GM10248 (cell line): ENCODE measurements at places on chromosomes 5 and 9.

- DNase-seq = peak; percentile 30
These were observed 118.0 kb downstream of the PRKACG start for GRCh38 chr9:68895741-68896478.

- DNase-seq = peak; percentile 26
These were observed 32.3 kb downstream of the ERP44 start for GRCh38 chr9:100066539-100066938.

DNA sequence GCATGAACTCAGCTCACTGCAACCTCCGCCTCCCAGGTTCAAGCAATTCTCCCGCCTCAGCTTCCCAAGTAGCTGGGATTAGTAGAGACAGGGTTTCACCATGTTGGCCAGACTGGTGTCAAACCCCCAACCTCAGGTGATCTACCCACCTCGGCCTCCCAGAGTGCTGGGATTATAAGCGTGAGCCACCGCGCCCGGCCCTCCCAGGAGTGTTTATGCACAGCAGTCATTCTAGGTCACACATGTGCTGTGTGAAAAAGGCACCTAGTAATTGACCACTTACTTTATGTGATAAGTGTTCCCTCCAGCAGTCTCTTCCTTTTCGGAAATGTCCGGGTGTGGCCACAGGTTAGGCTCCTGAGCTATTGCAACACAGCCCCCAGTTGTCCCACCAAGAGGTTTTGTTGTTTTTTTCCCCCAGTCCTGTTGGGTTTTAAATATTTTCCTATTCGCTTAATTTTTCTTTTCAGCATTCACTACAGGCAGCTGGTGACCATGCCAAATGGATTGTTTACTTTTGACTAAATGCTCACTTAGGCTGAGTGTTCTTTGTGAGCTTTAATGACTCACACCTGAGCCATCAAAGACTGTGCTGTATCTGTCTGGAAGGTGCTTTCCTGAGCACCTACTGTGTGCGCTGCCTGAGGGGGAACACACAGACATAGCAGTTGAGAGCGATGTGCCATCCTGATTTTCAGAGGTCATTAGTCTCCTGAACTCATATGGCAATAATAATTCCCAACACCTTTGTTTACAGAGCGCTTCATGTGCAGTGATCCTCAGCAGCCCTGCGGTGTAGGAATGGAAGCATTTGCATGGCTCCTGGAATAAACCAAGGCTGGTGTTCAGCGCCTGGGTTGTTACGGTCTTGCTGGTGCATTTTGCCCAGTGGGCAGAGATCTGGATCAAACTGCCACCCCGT lies 94.3 kb downstream of the MVB12B start:
- DNase-seq = no peak

DNA sequence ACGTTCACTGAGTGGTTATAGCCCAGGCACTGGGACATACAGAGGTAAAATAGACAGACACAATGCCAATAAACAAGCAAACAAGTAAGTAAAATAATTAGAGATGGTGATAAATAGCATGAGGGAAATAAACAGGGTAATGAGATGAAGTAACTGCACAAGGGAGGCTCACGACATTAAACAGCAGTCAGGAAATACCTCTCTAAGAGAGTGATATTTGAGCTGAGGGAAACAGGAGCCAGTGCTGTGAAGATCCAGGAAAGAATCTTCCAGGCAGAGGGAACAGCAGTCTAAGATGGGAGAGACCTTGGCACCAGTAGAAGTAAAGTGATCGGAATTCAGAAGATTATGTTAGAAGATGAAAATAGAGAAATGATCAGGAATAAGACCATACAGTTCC lies 279.4 kb downstream of the HINT1 start:
- DNase-seq = no peak

DNA sequence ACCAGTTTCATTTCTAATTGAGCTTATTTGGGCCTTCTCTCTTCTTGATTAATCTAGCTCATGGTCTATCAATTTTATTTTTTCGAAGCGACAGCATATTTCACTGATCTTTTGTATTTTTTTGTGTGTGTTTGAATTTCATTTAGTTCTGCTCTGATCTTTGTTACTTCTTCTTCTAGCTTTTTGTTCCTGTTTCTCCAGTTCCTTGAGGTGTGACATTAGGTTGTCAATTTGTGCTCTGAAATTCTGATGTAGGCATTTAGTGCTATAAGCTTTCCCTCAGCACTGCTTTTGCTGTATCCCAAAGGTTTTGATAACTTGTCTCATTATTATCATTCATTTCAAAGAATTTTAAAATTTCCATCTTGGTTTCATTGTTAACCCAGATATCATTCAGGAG lies 67.3 kb downstream of the STRBP start:
- DNase-seq = no peak

- no peak for DNase-seq
These were observed 11.1 kb upstream of the GLT6D1 start for GRCh38 chr9:135650408-135650807.

GRCh38 chr9:33106827-33107621 lies 30.6 kb upstream of the SMU1 start:
- DNase-seq = no peak

DNA sequence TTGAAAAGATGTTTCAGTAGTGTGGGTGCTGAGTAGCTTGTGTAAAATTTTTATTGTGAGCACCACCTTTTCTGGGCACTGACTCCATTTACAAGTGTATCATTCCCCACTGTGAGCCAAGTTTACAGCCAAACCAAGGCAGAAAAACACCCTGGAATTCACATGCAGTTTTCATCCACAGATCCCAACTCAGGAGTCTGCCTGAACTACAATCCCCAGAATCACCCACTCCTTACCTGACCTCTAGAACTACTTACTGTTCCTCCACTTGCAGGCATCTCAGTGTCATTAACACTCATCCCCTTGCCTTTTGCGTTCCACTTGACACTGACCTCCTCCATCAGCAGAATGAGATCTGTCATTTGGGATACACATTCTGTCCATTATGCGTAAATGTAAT lies 2042.6 kb upstream of the CDH6 start:
- no peak for DNase-seq

- no peak for DNase-seq
These were observed 5.3 kb upstream of the GLRX start for GRCh38 chr5:95827892-95828246.

DNA sequence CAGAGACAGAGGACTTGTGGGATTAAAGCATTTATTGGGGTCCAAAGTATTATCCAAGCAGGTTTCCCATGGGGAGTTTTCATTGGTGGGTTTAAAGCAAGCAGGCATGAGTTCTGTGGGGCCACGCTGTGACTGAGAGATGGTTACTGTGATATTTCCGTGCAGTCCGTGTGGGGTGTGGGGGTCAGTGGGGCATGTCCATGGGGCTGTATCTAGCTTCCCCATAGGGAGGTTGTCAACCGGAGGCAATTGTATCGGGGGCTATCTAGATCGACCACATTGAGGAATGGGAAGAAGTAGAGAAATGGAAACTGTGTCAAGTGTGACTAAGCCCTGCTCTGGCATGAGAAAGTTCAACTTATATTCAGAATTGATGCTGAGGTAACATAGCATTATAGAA lies 7.1 kb upstream of the RPS23 start:
- DNase-seq = no peak

- no peak for DNase-seq
These were observed 161.7 kb downstream of the MAST4 start for GRCh38 chr5:66757834-66758371.

- DNase-seq = no peak
These were observed 2.5 kb downstream of the TJP2 start for GRCh38 chr9:69176471-69177171.

GRCh38 chr5:151903243-151903653 lies 21.4 kb downstream of the GLRA1 start:
- peak; percentile 40 for DNase-seq

- DNase-seq = peak; percentile 70
These were observed 11.5 kb downstream of the SMIM3 start for GRCh38 chr5:150789943-150790611.

DNA sequence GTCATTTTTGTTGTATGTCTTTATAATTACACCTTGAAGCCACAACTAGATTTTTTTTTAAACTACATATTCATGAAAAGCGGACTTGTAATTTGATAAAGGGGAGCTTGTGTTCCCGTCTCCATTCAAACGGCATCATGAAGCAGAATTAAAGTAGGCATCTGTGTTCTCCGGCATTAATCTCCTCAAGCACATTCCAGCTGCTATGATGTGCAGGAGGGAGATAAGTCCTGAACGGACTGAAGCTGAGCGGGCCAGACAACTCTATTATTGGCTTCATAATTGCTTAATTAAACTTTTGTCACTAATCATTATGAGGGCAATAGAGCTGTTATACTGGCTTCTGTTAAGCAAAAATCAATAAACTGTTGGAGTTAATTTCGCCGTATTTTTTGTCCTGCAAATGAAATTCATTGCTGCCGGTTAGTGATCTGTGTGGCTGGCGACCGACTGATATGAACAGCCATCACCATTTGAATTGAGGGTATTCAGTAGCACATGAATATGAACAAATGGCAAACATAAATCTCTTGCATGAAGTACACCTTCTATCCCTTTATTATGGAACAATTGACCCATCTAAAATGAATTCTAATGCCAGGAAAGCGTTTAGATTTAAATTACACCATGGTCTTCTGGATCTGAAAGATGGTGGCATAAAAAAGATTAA lies 408.8 kb upstream of the IRX1 start:
- DNase-seq = no peak

- no peak for DNase-seq
These were observed 4.2 kb upstream of the ZNF346 start for GRCh38 chr5:177018341-177018740.

DNA sequence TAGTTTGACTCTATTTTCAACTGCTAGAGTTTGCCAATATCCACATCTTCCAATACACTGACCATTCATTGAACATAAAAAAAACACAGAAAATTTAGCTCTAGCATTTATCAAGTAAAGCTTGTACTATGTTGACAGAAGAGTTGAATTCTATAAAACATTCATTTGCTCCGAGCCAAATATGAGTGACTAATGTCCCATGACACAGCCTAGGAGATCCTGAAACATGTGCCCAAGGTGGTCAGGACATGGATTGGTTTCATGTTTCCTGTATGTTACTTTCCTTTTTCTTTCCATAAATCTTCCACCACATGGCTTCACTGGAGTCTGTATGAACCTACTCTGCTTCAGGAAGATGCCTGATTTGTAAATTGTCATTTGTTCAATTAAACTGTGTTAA lies 122.4 kb upstream of the PRDM9 start:
- DNase-seq = no peak

GRCh38 chr5:126561908-126562307 lies 33.1 kb downstream of the ALDH7A1 start:
- DNase-seq = no peak

DNA sequence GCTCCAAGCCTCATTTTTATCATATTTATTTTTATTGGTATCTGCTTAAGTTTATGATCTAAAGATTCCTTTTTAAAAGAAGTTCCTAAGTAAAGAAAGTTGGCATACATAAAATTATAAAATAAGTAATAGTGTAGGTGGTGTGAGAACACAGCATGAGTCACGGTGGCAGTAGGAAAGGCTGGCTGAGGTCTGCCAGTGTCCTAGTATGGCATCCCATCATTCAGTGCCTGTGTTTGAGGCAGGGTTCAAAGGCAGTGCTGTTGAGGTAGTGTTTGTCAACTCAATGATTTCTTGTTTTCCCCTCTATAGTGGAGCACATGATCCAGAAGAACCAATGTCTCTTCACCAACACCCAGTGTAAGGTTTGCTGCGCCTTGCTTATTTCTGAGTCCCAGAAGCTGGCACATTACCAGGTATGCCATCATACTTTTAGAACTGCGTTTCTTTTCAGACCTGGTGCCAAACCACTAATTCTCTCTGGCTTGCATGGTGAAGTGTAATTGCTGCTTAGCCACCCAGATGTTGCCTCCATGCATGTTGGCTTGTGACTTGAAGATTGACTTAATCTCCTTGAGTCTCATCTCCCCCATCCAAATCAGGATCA lies 18.4 kb downstream of the ZNF346 start:
- no peak for DNase-seq

DNA sequence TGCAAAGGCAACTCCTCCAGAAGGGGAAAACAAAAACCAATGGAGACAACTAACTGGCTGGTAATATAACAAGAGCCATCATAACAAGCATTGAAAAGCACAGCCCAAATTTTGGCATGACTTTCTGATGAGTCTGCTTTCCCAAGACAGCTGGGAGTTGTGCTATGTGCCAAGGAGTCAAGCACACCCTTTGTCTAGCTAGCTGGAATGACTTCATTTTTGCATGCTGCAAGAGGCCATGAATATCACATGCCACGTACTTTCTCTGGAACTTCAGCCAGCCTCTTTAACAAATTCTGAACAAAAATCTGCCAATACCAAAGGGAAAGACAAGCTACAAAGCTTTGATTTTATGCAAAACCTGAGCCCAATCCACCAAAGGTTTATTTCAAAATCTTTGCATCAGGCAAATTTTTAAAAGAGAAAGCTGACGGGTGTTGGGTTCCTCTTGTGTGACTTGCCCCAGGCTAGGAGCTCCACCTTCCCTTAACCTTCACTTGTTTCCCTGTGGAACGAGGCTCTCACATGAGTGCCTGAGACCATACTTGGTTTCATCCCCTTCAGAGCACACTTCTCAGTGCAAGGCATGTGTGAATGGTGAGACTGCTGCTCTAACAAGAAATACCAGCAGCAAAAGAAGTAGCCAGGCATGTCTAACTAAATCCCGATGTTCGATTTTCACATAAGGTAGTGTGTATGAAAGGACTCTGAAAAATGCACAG lies 47.3 kb downstream of the S1PR3 start:
- DNase-seq = no peak

DNA sequence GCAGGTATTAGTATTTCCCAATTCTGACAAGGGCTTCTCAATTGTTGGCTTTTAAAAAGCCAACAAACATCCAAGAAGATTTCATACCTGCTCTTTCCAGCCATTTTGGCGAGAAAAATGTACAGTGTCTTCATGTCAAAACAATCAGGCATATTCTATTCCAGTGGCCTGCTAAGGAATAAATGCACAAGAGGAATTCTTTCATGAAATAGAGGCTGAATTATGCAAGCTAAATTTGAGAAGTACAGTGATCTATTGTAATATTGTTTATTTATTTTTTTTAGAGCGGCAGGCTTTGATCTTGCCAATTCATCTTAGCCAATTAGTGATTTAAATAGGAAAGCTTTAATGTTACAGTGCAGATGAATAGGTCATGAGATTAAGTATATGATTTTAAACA lies 49.3 kb downstream of the NLN start:
- DNase-seq = no peak

GRCh38 chr5:174844971-174845370 lies 120.6 kb downstream of the MSX2 start:
- DNase-seq = no peak

- DNase-seq = no peak
These were observed 23.9 kb downstream of the IRX1 start for GRCh38 chr5:3619579-3619978.

DNA sequence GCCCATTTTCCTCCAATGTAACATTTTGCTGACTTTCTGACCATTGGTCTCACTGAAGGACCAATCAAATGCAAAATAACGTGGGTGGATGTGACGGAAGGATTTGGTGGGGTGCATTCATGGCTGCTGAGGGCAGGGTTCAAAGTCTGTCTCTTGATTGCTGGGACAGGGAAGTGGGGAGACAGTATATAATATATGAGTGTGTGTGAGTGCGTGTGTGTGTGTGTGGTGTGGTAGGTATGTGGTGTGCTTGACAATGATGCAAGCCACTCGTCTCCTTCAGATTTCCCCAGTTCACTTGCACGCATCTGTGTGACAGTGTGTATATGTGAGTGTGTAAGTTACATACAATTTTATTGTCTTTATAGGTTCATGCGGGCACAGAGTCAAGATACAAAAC lies 477.3 kb downstream of the DIRAS2 start:
- DNase-seq = no peak

GRCh38 chr9:37909326-37909725 lies 5.4 kb upstream of the SLC25A51 start:
- DNase-seq = no peak

- DNase-seq = no peak
These were observed 9.0 kb downstream of the MTREX start for GRCh38 chr5:55316837-55317236.

GRCh38 chr9:108473209-108474112 lies 382.3 kb downstream of the ACTL7B start:
- DNase-seq = no peak
